ENCODE measurements at places on chromosomes 13 and 19.

- DNase-seq: no peak
These were observed 49.1 kb downstream of the NFIX start for GRCh38 chr19:13044231-13044836.

- DNase-seq: peak; percentile 61
These were observed at the start of gene BCL3 for GRCh38 chr19:44748426-44749254. BCL3 (plus strand) TSS chr19:44748708; CDS start chr19:44748791, 83 bp downstream.

DNA sequence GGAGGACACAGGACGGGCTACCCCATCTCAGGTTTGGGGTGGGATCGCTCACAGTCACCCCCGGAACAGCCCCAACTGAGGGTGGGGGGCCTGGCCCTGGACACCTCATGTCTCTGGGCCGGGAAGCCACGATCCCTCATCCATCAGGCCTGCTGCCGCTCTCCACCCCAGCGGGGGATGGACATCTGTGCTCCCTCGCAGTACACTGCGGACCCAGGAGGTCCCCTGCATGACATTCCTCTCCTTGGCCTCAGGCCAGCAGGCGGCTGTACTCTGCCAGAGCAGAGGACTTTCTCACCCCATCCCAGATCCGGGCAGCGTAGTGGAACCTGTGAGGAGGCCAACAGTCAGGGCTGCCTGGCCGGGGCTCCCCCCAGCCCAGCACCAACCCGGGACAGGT is 15.5 kb downstream of the IRGC start:
- DNase-seq: no peak

DNA sequence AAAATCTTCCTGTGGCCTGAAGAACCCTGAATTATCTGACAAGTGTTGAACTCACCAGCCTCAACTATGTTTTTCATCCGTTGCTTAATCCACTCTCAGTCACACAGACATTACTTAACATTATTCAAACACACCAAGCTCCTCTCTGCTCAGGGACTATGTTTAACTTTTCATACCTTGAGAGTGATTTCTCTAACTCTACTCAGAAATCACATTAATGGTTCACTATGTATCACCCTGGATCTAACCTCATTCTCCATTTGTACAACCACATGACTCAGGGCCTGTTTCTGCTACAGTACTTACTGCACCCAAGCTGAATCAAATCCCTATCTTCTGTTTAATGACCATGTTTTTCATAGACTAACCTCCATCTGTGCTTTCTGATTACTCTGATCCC is 553.7 kb upstream of the PRR20A start:
- DNase-seq: no peak

DNA sequence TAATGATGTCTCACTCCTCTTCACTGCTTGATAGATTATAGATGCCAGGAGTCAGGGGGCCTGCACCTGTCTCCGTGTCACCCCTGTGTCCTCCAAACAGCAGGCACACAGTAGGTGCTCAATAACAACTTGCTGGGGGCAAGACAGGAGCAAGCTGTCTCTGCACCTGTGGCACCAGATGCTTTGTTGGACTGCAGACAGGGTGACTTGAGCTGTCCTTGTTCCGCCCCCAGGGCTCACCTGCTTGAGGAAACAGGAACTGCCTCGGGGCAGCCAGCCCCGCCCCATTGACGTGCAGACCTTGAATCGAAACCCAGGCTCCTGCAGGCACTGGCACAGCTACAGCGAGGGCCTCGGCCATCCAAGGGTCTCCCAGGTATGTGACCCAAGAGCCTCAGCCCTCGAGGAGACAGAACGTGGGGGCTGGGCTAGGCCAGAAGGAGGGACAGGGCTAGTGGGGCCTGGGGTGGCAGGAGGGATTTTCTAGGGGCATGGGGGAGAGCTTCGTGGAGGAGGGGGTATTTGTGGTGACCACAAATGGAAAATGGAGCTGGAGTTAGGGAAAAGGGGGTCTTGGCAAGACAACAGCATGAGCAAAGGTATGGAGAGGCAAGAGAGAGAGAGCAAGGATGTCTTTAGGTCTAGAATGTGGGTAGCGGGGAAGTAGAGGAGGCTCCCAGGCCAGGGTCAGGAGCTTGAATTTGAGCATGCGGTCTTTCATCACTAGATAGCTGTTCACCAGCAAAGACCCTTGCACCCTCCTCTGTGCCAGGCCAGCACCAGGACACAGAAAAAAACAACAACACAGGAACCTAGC is at the start of gene HSH2D:
Gene HSH2D, plus strand, starts transcription at position 287 of the 817 bp plus-strand sequence. CDS start 5,066 bp downstream, outside the sequence.
- DNase-seq: peak; percentile 77

GRCh38 chr13:33111414-33112110 is 95.3 kb downstream of the KL start:
- DNase-seq: no peak

DNA sequence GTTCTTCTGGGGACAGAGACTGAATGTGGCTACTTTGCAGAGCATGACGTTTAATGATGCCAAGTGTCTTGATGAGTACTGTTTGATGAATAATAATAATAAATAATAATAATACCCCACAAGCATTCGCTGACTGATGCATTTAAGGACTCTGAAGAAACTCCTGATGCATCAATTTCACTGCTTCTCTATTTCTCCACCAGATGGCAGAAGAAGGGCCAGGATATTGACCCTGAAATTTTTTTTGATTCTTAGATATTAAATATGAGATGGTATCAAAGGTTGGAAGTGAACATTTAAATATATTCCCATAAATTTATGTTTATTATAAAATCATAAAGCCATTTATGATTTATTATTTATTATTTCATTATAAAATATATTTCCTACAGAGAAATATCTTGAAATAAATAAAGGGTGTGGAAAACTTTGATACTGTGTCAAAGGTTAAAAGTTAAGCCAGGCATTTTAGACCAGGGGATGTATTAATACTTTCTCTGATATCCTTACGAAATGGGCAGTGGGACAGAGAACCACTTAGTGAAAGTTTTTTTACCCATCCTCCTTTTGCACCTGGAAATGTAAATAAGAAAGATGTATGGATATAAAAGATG is 170.9 kb downstream of the LACC1 start:
- no peak for DNase-seq

DNA sequence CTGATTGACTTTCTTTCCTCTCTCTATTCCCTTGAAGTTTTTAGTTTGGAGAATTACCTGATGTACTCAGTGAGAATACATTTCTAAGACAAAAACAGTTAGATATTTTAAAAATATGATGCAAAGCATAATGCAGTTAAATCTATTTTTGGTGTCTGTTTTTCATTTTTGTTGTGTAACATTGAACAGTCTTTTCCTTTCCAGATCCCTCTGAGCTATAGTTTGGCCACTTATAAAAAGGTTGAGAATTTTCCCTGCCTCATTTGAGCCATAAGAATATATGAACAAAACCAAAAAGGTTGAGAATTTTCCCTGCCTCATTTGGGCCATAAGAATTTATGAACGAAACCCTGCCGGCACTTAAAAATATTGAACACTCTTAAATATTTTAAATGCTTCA is 57.0 kb upstream of the IPO5 start:
- DNase-seq: no peak

- no peak for DNase-seq
These were observed 1518.3 kb upstream of the SLC10A2 start for GRCh38 chr13:104584481-104584880.

DNA sequence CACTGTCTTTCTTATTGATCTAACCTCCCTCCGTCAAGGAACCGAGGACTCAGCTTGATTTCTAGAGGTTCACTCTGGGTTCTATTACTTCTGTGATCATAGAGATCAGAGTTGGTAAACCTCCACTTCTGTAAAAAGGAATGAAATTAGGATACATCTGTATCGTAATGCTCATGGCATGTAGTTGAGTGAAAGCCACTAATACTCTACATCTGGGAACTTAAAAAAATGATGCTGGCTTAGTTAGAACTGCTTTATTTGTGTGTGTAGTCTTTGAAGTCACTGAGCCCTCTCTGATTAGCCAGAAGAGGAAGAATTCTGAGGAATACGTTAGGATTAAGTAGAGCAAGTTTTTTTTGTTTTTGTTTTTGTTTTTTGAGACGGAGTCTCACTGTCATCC is 140.8 kb downstream of the GGACT start:
- DNase-seq: no peak

DNA sequence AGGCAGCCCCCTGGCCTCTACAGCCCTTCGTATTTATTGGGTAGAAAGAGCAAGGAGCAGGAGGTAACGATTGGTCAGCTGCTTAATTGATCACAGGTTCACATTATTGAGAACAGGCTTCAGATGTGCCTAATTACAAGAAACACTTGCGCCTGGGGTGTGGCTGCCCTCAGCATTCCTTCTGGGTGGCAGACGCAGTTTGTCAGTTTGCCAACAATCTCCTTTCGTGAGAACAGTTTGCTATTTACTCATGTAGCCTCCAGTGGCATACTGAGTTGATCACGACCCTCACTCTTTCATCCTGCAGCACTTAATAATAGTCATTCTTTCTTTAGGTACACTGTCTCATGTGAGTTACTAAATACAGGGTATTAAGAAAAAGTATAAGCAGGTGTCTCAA is 985.6 kb downstream of the SLITRK5 start:
- DNase-seq: no peak

- DNase-seq: no peak
These were observed 446.0 kb downstream of the PCDH20 start for GRCh38 chr13:60969656-60970055.

GRCh38 chr13:28654276-28654675 is 4.7 kb upstream of the POMP start:
- DNase-seq: no peak

- no peak for DNase-seq
These were observed 10.1 kb upstream of the ACER1 start for GRCh38 chr19:6343462-6343861.

- DNase-seq: no peak
These were observed 77.1 kb upstream of the WASF3 start for GRCh38 chr13:26480246-26480855.

DNA sequence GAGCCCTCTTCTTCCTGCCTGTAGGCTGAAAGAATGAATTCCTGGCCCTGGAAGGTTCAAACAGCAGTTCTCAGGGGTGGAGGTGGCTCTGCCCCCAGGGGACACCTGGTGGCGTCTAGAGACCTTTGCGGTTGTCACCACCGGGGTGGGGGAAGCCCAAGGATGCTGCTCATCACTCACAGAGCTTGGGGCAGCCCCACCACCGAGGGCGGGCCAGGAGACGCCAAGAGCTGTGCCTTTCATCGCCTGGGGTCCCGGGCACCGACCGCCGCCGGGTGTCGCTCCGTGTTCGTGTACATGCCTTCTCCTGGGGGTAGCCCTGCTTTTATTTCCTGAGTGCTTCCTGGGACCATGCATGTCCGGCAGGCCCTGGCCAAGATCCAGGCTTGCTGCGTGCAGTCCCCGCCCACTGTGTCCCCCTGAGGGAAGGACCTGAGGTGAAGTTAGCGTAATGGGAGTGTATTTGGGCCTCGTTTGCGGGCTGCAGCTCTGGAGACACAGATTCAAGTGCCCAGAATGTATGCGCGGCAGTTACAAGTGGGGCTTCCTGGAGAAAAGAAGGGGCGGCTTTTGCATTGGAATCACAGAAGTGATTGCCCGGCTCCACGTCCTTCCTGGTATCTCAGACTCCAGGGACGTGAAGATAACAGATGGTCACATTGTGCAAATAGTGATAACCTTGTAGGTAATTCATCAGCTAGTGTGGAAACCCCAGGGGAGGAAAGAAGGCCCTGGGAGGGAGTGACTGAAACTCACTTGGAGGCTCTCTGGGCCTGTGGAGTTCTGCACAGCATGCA is 7.8 kb downstream of the DOT1L start:
- peak; percentile 83 for DNase-seq

- DNase-seq: no peak
These were observed 146.0 kb downstream of the OXGR1 start for GRCh38 chr13:96848286-96848685.

GRCh38 chr13:111856571-111856970 is 210.4 kb upstream of the SOX1 start:
- DNase-seq: no peak

GRCh38 chr13:25069236-25069635 is 26.7 kb upstream of the PABPC3 start:
- no peak for DNase-seq

- peak; percentile 0 for DNase-seq
These were observed 391 bp downstream of the ZNF761 start for GRCh38 chr19:53432088-53432661.

DNA sequence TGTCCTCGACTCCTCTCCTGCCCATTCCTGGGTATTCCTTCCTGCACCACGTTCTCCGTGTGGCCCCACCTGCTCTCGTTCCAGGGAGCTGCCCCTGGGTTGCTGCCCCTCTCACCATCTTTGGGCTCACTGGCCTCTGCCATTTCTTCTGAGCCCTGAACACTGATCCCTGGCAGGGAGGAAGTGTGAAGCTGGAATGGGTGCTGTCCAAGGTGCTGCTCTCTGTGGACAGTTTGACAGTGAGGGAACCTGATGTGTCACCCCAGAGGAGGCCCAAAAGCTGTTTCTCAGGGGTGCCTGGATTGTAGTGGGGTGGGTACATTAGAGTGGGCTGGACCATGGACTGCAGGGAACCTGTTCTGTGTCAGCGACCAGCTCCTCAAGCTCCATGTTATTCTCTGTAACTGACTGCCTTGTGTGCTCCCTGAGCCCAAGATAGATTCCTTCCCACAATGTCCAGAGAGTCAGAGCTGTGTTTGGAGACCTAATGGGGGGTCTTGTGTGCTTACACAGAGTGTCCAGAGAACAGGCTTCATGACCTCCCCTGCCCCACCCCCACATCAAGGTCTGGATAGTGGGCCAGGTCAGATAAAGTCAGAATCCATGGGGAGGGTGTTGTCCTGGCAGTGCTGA is 7.2 kb upstream of the CEACAM8 start:
- DNase-seq: no peak

DNA sequence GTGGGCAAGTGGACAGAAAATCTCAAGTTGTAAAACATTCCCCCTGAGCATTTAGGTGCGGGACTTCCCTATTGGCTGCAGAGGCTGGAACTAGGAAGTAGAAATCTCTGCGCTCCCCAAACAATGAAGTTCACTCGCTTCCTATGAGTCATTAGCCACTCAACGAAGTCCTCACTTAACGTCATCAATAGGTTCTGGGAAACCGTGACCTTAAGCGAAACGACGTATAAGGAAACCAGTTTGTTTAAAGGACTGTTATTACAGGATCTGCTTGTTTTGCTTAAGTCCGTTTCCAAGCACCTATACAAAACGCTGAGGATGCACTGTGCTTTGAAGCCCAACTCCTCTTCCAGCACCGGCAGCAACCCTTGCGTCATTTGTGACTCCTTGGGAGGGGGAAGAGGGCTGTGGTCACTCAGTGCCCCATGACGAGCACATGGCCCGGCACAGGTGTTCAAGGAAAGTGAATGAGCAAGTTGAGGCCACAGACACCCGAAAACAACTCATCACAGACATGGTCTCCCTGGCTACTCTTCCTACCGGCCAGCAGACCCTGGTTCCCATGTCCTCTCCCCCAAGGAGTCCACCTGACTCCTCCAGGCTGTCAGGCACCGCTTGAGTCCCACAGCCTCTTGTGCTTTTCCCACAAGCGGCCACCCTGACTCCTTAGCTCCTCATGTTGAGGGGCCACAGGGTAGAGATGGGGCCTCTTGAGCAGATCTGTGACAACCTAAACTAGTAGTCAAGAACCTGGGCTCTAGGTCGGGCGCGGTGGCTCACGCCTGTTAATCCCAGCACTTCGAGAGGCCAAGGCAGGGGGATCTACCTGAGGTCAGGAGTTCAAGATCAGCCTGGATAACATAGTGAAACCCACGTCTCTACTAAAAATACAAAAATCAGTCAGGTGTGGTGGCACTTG is 4.8 kb downstream of the RPS16 start:
- DNase-seq: peak; percentile 49

Data from activated CD4-positive, alpha-beta T cell treated with anti-CD3 and anti-CD28 coated beads, Interleukin-2, amount 50 U/mL, for 4 hours (primary cell).